ENCODE measurements at places on chromosomes 5 and 9. TPM values are rescaled to one million over a fixed set of nuclear protein-coding genes. Genes with fewer than 3 reads are reported as not detected.

PCDHB8 gene
- total RNA-seq, result 4.5 TPM

FABP6 gene
- not detected for total RNA-seq

NMUR2 gene
- not detected for total RNA-seq

DRD1 gene
- 0.89 TPM for total RNA-seq

SPOCK1 gene
- total RNA-seq, result 52.4 TPM

ESM1 gene
- 0.49 TPM for total RNA-seq

NKD2 gene
- total RNA-seq, result 0.89 TPM

TIMD4 gene
- total RNA-seq, result not detected

EPB41L4B gene
- 31.8 TPM for total RNA-seq

SPATA31E1 gene
- total RNA-seq, result not detected

RGS7BP gene
- 0.67 TPM for total RNA-seq

NR6A1 gene
- 3.3 TPM for total RNA-seq

MSX2 gene
- total RNA-seq, result 0.49 TPM

NXNL2 gene
- 1.3 TPM for total RNA-seq

SRA1 gene
- total RNA-seq, result 23.2 TPM

IFNA2 gene
- total RNA-seq, result not detected

SOWAHA gene
- 2.5 TPM for total RNA-seq

PNPLA7 gene
- total RNA-seq, result 18.3 TPM

TLE1 gene
- total RNA-seq, result 56.6 TPM

PRR7 gene
- 8.2 TPM for total RNA-seq

MFAP3 gene
- total RNA-seq, result 41.3 TPM

FAXDC2 gene
- 60.9 TPM for total RNA-seq

LCN9 gene
- not detected for total RNA-seq

DOCK8 gene
- total RNA-seq, result 31.4 TPM

MARCHF3 gene
- 14.8 TPM for total RNA-seq

ITK gene
- 4.8 TPM for total RNA-seq

ZNF300 gene
- 6.2 TPM for total RNA-seq

LHX3 gene
- total RNA-seq, result not detected

ZNF483 gene
- 20.1 TPM for total RNA-seq

PARP8 gene
- 30.4 TPM for total RNA-seq

LMBRD2 gene
- 18.5 TPM for total RNA-seq

SAXO1 gene
- total RNA-seq, result 0.49 TPM

PLPP7 gene
- 8.6 TPM for total RNA-seq

MOB3B gene
- total RNA-seq, result 14.9 TPM

FAM120A gene
- 74.1 TPM for total RNA-seq

PCDHB11 gene
- 9.9 TPM for total RNA-seq

CATSPER3 gene
- 0.80 TPM for total RNA-seq

CEMIP2 gene
- total RNA-seq, result 111 TPM

ZFP37 gene
- total RNA-seq, result 6.5 TPM

GABRA6 gene
- not detected for total RNA-seq

KCNT1 gene
- total RNA-seq, result 0.53 TPM

IFNE gene
- total RNA-seq, result not detected

TLR4 gene
- 25.3 TPM for total RNA-seq

UGT3A2 gene
- not detected for total RNA-seq

MBLAC2 gene
- total RNA-seq, result 8.0 TPM

TEX53 gene
- not detected for total RNA-seq

CAPSL gene
- total RNA-seq, result not detected

TTLL11 gene
- 14.2 TPM for total RNA-seq

HTR4 gene
- 0.13 TPM for total RNA-seq

NUTM2F gene
- not detected for total RNA-seq

MIGA2 gene
- 25.5 TPM for total RNA-seq

SNCAIP gene
- total RNA-seq, result 8.1 TPM

PCDHA7 gene
- total RNA-seq, result 0.45 TPM

PTRH1 gene
- total RNA-seq, result 10.3 TPM

GMCL2 gene
- total RNA-seq, result not detected

CACFD1 gene
- total RNA-seq, result 10.1 TPM

Measured in sciatic nerve (tissue), 2 donors.